ENCODE measurements at places on chromosomes 7 and 10.

DNA sequence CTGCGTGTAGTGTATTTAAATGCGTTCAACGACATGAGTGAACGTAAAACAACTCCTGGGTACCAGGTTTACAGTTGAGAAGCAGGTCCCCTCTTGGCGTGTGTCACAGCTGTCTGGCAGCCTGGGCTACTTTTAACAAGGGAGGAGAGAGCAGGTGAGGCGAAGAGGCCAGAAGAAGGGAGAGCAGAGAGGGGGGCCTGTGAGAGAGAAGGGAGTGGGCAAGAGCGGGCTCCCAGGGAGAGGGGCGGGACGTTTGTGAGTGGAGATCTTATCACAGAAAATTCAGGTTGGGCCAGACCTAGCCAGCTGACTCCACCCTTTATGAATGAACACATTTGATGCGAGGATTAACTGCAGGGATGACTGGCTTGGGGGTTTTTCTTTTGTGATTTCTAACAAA is 154.0 kb downstream of the CAMK1D start:
- DNase-seq: no peak

DNA sequence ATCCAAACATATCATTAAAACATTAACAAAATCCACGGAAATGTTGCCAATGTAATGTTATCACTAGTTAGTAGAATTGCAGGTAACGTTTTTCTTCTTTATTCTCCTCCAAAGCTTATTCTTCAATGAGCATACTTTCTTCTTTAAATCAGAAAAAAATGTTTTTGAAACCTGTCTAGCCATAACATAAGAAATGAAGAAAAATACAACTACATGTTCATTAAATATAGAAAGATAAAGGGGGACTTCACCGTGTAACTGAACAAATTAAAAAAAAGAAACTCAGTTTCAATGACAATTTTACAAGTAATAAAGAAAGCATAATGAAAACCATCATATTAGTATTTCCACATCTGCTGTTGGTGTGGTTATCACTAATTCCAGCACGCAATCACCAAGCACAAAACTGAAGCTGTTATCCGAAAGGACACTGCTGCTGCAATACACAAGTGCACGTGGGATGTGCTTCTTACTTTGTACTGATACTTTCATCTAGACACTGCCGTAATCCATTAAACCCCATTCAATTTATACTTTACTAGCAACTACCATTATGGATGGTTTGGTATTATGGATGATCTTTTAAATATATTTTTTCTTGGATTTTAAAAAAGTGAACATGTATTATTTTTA is 9.6 kb downstream of the ESYT2 start:
- DNase-seq: no peak

GRCh38 chr7:142347091-142347490 is 89.2 kb upstream of the PRSS58 start:
- DNase-seq: no peak

GRCh38 chr10:118823256-118823907 is 68.6 kb upstream of the CACUL1 start:
- DNase-seq: no peak

DNA sequence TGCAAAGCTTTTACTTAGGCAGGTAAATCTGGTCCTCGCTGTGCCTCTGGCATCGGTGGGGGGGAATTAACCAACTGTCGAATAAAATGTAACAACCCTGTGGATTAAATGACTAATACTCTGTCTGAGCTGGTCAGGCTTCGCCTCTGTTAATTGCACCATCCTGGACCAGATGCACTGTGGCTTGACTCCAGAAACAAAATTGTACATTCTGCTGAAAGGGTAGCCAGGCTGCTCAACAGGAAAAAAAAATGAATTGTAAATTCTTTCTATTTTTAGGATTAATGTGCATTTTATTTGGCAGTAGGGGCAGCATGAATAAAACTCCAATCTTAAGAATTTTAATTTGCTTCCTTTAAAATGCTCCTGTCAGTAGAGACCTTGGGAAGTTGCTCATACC is 389.4 kb downstream of the SORCS1 start:
- no peak for DNase-seq

DNA sequence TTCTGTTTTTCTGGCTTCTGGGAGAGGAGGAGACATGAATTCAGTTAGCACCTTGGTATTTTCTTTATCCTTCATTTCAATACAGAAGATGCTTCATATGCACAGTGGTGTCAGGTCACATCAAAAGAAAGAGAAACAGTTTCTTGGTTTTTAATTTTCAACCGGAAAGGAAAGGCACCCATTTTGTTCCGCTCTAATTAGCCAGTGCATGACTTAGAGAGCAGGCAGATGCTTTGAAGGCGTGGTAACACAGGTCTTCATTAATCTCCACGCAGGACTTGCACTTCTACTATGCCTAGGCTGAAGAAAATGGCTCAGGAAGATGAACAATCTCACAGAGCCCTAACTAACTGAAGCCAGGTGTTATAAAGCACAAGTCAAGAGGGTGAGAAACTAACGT is 70.4 kb upstream of the ATRNL1 start:
- DNase-seq: no peak

- no peak for DNase-seq
These were observed 109.8 kb downstream of the KCNMA1 start for GRCh38 chr10:77527839-77528238.

GRCh38 chr7:46625032-46625431 is 704.0 kb upstream of the IGFBP3 start:
- no peak for DNase-seq

DNA sequence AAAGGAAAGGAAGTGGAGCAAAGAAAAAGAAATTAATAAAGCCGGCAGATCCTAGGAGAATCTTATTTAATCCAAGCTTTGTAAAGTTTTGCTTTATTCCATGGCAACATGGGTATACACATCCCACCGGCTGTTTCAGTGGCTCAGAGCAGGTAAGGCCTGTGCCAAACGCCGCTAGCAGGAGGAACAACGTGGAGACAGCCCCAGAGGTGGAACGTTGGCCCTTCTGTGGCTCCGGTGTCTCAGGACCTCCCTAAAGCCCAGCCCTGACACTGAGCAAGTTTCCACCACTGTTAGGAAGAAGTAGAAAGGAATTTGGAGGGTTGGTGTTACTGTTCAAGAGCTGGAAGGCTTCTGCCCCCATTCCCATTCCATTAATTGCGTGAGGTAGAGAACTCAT is 52.0 kb downstream of the EGFR start:
- DNase-seq: no peak

GRCh38 chr10:129864601-129865126 is 99.4 kb downstream of the EBF3 start:
- DNase-seq: no peak

- DNase-seq: no peak
These were observed 689.4 kb downstream of the PARD3 start for GRCh38 chr10:34125702-34126101.

GRCh38 chr7:4883372-4884144 is at the start of gene RADIL:
Gene RADIL (minus strand): TSS chr7:4883716. CDS start chr7:4878139, 5,577 bp downstream.
- DNase-seq: peak; percentile 70

DNA sequence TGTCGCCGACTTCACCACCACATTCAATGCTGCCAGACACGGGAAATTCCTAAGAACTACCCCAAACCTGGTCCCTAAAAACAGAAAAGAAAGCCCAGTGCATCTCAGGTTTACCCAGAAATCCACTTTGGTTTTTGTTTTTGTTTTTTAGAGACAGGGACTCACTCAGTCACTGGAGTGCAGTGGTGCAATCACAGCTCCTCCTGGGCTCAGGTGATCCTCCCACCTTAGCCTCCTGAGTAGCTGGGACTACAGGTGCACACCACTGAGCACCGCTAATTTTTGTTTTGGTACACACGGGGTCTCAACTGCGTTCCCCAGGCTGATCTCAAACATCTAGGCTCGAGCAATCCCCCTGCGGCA is 22.8 kb downstream of the MAD1L1 start:
- DNase-seq: no peak

DNA sequence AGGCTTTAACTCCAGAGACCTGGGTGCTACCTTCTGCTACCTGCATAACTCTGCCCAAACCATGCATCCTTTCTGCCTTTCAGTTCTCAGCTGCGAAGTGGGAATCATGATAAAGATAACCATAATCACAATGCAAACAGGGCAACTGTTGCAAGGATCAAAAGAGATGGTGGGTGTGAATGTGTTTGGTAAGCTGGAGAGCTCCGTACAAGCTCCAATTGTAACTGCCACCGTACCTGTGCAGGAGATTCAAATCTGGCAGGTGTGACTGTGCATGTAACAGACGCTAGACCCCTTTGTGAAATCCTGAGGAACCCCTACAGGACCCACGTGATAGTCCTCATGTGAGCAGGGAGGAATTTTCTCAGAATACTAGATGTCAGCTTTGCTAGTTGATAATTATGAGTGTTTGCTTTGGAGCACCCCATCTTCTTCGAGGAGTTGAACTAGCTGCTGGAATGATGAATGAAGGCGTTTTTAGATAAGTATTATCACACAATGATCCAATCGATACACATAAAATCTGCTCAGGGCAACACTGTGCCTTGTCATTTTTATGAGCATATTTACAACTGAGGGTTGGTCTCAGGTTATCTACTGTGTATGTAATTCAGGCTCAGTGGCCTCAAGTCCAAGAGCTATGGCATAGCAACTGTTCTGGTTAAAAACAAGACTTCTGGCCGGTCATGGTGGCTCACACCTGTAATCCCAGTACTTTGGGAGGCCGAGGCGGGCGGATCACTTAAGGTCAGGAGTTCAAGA is 15.4 kb upstream of the FRAT2 start:
- no peak for DNase-seq

- no peak for DNase-seq
These were observed 42.0 kb downstream of the ZC3HC1 start for GRCh38 chr7:130008941-130009847.

GRCh38 chr7:106731187-106731586 is 70.2 kb upstream of the CCDC71L start:
- DNase-seq: no peak

DNA sequence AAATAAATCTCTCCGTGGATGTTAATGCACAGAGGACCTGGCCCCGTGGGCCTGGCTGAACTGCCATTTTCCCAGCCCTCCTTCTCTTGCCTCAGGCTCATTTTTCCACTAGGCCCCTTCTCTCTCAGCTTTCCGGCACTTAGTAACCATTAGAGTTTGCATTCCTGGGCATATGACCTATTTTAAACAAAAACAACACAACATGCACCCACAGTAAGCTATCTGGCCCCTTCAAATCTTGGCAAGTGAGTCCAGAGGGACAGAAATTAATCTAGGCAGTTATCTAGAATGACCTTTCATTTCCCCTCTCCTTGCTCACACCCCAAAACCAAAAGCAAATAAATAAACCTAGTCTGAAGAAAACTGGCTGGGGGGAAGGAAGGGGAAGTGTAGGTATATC is 11.7 kb downstream of the FBXW4 start:
- no peak for DNase-seq

DNA sequence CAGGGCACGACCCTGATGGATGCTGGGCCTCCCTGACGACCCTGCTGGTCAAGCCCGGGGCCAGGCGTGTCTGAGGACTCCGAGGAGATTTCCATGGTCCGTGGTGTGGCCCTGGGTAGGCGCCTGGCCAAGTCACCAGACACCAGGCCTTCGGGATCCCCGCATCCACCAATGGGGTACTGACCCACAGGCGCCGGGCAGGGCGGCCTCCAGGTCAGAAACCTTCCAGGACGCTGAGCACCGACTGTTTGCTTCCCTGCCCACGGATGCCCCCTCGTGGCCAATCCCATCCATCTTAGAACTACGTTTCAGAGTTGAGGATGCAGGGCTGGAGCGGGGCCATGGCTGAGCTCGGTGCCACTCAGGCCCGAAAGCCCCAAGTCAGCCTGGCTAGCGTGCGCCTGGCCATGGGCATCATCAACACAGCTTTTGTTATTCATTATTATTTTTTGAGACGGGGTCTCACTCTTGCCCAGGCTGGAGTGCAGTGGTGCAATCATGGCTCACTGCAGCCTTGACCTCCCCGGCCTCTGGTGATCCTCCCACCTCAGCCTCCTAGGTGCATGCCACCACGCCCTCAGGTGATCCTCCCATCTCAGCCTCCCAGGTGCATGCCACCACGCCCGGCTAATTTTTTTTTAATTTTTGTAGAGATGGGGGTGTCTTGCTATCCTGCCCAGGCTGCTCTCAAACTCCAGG is 7.1 kb upstream of the AMZ1 start:
- DNase-seq: peak; percentile 23

DNA sequence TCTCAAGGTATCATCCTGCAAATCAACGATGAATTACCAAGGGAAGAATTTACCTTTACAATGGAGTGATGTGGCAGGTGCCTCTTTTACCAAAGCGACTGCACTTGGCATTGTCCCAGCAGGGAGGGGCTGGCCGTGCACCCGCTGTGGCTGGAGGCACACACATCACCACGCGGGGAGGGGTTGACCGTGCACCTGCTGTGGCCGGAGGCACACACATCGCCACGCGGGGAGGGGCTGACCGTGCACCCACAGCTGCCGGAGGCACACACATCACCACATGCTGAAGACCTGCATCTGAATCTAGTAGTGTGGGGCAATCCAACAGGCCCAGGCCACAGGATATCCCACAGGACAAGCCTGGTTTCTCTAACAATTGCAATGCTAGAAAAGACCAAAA is 493.5 kb downstream of the DNAJB6 start:
- no peak for DNase-seq

DNA sequence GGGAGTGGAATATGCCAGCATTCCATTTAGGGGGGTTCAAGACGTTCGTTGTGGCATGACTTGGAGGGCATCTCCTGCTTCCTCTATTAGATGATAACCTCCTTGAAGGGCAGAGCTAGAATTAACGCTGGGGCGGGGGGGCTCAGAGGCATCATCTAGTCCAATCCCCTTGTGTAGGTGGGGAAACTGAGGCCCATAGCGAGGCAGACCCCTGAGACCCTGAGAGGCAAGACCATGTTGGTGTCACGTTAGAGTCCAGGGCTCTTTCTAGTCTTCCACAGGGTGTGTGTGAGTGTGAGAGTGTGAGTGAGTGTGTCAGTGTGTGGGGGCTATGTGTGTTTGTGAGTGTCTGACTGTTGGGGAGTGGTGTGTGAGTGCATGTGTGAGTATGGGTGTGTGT is 29.3 kb upstream of the NUB1 start:
- DNase-seq: no peak

- DNase-seq: no peak
These were observed 62.3 kb downstream of the CH25H start for GRCh38 chr10:89144836-89145235.

DNA sequence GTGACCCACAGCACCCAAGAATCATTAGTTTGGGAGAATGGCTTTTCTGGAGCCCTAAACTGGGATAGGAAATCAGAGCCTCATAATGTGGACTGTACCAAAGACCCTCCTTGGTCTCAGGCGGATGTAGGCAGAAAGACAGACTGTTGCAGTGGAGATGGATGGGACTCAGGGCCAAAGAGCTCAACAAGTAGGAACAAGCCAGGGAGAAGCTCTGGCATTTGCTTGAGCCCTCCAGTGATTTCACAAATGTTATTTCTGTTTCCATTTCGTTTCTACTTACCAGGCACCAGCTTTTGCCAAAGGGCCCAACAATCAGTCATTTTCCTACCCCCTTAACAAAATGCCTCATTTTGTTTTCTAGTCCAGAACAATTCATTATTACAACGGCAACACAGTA is 762.7 kb downstream of the KCNMA1 start:
- DNase-seq: no peak
